ENCODE measurements at places on chromosomes 5 and 9. TPM values are rescaled to one million over a fixed set of nuclear protein-coding genes. Genes with fewer than 3 reads are reported as not detected.

The TEX48 gene
- not detected for total RNA-seq

The ADRA1B gene
- total RNA-seq: 0.60 TPM

The PHF24 gene
- total RNA-seq: 2.7 TPM

The ADAMTS13 gene
- 13.5 TPM for total RNA-seq

The CD180 gene
- total RNA-seq: not detected

The PRXL2C gene
- 2.5 TPM for total RNA-seq

The CDH9 gene
- not detected for total RNA-seq

The ABLIM3 gene
- total RNA-seq: 0.26 TPM

The AGXT2 gene
- not detected for total RNA-seq

The GPR151 gene
- 5.1 TPM for total RNA-seq

The AJM1 gene
- total RNA-seq: 2.9 TPM

The TMEM38B gene
- 48.0 TPM for total RNA-seq

The CD74 gene
- total RNA-seq: 22.1 TPM

The RAB14 gene
- 43.9 TPM for total RNA-seq

The IRX4 gene
- 0.41 TPM for total RNA-seq

The PFN3 gene
- total RNA-seq: not detected

The ATP10B gene
- 0.15 TPM for total RNA-seq
